ENCODE measurements at places on chromosomes 3 and 15.

DNA sequence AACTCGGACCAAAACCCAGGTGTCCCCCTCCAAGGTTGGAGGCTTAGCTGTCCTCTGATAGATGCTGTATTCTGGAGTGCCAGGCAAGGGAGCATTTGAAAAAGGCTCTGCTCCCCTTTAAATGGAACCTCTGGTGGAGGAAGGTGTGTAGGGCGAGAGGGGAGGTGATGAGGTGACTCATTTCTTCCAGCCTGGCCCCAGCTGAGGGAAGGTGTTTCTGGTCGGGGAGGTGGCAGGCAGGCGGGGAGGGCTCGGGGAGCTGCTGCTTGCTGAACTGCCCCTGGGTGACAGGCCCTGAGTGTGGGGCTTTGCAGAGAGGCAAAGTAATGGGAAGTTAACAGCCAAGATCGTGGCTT, 18.8 kb downstream of the PSTPIP1 start:
- H3K4me1 ChIP-seq: no peaks in the 10 kb centered on the region
- no peak overlapping the region for H3K4me3 ChIP-seq
- no peaks in the 10 kb centered on the region for H3K27me3 ChIP-seq
- no peak for DNase-seq
- no peak overlapping the region for H3K27ac ChIP-seq

DNA sequence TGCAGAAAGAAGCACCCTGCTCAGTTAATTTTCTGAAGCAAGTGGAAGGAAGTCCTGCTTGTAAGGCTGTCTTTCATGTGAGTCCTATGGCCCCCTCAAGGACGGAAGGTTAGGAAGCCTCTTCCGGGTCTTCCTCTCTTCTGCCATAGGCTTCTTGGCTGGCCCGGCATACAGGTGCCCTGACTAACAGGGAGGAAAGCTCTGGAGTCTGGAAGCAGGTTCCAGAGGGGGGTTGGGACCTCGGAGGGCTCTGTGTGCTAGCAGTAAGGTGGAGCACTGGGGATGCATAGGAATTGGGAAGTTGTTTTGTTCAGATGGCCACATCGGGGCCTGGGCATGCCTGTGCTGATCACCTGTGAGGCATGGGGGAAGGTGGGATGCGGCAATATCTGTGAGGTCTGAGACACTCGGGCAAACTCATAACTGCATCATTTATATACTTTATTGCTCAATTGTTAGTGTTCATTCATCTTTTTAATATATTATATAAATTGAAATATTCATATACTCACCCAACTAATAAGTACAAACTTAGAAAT, 49.6 kb downstream of the TRAK1 start:
- no peak overlapping the region for H3K4me3 ChIP-seq
- no peaks in the 10 kb centered on the region for H3K36me3 ChIP-seq
- no peak overlapping the region for H3K27ac ChIP-seq
- no peaks in the 10 kb centered on the region for H3K4me1 ChIP-seq
- no peaks in the 10 kb centered on the region for H3K27me3 ChIP-seq
- no peak for DNase-seq

GRCh38 chr3:125214738-125215137, 2.2 kb upstream of the SLC12A8 start:
- H3K27me3 ChIP-seq: no peaks in the 10 kb centered on the region
- peaks cover 6% of the 10 kb centered on the region for H3K4me1 ChIP-seq
- H3K36me3 ChIP-seq: no peaks in the 10 kb centered on the region
- no peak overlapping the region for H3K4me3 ChIP-seq

DNA sequence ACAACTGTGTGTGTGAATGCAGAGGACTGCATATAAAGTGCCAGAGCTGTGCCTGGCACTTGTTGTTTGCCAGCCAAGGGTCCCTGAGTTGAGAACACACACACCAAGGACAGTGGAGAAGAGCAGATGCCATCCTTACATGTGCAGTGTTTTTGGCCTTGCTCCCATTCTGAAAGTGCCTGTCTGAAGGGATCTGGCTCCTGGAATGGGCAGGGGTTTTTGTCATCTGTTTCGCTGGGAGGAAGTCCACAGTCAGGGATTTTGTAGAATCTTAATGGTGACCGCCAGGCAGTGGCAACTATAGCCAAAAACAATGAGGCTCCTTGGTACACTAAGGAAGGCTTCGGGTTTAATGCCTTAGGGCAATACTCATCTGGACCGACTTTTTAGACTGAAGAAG, 63.7 kb downstream of the DUT start:
- no peaks in the 10 kb centered on the region for H3K27me3 ChIP-seq
- no peak overlapping the region for H3K27ac ChIP-seq
- H3K36me3 ChIP-seq: no peaks in the 10 kb centered on the region
- H3K4me3 ChIP-seq: no peak overlapping the region
- DNase-seq: no peak
- no peaks in the 10 kb centered on the region for H3K4me1 ChIP-seq

GRCh38 chr15:80266113-80266512, 14.1 kb upstream of the CTXND1 start:
- H3K27ac ChIP-seq: no peak overlapping the region
- peaks cover 1% of the 10 kb centered on the region for H3K4me1 ChIP-seq

DNA sequence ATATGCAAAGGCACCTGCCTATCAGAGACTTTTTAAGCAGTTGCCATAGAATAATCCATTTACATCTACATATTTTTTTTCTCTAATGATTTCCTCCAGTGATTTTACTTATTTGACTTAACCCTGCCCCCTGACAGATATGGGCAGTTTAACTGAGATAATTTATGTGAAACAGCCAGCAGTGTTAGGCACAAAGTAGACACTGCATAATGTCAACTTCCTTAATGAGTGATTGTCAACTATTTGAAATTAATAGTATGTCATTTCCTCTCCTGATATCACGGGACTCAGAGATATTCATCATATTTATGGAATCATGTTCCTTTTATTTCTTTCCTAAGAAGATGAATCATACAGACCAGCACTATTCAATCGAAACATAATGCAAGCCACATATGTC, 179.9 kb upstream of the ATP10A start:
- H3K27me3 ChIP-seq: no peaks in the 10 kb centered on the region
- no peak for DNase-seq
- H3K27ac ChIP-seq: no peak overlapping the region
- H3K36me3 ChIP-seq: no peaks in the 10 kb centered on the region

GRCh38 chr3:117079997-117080396, 370.4 kb downstream of the TUSC7 start:
- H3K4me3 ChIP-seq: no peak overlapping the region
- no peaks in the 10 kb centered on the region for H3K4me1 ChIP-seq
- no peak overlapping the region for H3K27ac ChIP-seq
- H3K36me3 ChIP-seq: no peaks in the 10 kb centered on the region

DNA sequence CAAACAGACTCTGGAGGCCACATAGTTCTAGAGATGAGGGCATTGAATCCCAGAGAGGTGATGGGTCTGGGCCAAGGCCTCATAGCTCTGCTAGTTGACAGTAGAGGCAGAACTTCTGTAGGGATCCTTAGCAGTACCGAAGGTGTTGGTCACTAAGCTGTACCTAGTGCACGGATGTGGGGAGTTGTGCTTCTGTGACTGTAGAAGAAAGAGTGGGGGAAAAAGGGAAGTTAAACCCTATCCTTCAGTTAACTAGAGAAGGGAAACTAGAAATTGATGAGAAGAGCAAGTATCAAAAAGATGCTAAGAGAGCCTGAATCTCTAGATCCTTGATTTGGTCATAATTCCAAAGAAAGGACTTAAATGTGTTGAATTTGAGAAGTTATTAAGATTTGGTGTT, 186.7 kb downstream of the NFKBIZ start:
- H3K4me3 ChIP-seq: no peak overlapping the region
- no peak overlapping the region for H3K27ac ChIP-seq
- no peaks in the 10 kb centered on the region for H3K27me3 ChIP-seq
- no peaks in the 10 kb centered on the region for H3K4me1 ChIP-seq
- no peak for DNase-seq

DNA sequence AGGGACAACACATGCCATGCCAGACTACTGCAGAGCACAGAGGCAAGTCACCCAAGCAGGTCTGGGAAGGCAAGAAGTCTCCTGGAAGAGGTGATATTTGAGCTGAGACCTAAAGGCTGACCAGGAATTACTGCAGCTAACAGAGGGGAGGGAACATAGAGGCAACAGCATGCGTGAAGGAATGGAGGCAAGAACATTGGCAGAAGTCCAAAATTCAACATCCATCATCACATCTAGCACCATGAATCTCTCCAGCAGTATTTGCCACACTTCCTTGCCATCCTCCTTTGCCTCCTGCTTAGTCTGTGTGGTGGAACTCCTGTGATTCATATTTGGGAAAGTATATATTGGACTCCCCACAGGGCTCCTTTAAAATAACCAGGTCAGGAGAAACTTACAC, 870 bp upstream of the TSEN2 start:
- H3K4me1 ChIP-seq: no peaks in the 10 kb centered on the region
- no peaks in the 10 kb centered on the region for H3K27me3 ChIP-seq
- H3K36me3 ChIP-seq: no peaks in the 10 kb centered on the region
- no peak for DNase-seq

DNA sequence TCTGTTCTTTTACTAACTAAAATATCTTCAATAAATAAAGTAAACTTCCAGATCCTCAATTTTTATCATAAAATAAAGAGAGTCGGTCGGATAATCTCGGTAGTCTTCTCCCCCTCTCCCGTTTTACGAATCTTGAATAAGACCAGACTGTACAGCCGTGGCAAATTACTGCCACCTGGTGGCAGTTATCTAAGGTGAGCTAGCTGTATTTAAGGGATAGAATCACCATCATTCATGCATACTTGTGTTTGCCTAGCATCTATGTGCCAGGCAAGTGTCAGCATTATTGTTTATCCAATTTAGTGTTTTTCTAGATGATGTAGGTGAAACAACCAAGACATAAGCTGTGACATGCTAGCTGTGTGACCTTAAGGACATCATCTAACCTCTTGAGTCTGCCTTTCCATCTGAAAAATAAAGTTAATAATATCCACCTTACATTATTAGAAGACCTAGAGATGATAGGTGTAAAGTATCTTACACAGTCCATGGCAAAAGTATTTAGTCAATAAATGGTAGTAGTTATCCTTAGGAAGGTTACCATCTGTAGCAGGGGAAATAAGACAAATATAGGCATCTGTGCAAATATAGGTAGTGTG, 21.3 kb downstream of the DUT start:
- no peak overlapping the region for H3K27ac ChIP-seq
- H3K4me1 ChIP-seq: no peaks in the 10 kb centered on the region
- peak; percentile 47 for DNase-seq
- H3K27me3 ChIP-seq: no peaks in the 10 kb centered on the region
- H3K4me3 ChIP-seq: no peak overlapping the region

DNA sequence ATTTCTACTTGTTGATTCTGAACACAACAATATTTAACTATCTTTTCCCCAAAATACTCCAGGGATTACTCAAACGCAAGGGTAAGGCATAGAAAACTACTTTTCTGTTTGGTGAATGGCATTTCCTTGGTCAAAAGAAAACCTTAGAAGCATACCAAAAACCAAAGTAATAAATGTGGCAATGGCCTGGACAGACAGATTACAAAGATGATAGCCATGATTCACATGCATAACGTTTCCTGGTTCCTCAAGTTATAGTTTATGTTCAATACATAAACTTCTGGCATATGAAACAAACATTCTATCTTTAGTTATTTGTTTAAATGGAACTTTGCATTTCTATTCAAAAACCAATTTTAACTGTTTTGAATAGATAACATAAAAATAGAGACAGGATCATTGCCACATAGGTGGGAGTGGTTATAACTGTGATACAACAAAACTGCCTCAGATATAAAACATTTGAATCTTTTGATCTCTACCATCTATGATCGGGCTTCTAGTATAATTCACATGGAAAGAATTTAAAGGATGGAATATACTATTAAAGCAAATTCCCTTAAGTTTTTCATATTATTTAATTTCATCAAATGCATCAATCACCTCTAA, 32.1 kb downstream of the FOXP1 start:
- no peaks in the 10 kb centered on the region for H3K4me1 ChIP-seq
- H3K4me3 ChIP-seq: no peak overlapping the region
- no peak overlapping the region for H3K27ac ChIP-seq
- no peaks in the 10 kb centered on the region for H3K36me3 ChIP-seq
- DNase-seq: no peak

DNA sequence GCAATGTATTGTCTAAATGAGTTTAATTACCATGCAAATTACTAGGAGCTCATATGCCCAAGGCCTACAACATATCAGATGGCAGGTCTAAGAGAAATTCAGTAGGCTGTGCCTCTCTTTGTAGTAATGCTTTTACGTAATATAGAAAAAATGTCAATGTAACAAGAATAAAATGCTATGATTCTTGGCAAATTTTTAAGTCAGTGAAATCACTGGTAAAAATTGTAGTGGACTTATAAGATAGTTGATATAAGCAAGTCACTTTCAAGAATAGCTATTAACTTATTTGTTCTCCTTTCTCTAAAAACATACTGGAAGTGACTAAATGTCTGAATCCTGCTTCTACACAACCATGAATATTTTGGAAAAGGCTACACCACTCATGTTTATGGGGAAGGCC, 707.8 kb downstream of the TUSC7 start:
- H3K27me3 ChIP-seq: no peaks in the 10 kb centered on the region
- H3K27ac ChIP-seq: no peak overlapping the region
- no peak overlapping the region for H3K4me3 ChIP-seq
- H3K36me3 ChIP-seq: no peaks in the 10 kb centered on the region

DNA sequence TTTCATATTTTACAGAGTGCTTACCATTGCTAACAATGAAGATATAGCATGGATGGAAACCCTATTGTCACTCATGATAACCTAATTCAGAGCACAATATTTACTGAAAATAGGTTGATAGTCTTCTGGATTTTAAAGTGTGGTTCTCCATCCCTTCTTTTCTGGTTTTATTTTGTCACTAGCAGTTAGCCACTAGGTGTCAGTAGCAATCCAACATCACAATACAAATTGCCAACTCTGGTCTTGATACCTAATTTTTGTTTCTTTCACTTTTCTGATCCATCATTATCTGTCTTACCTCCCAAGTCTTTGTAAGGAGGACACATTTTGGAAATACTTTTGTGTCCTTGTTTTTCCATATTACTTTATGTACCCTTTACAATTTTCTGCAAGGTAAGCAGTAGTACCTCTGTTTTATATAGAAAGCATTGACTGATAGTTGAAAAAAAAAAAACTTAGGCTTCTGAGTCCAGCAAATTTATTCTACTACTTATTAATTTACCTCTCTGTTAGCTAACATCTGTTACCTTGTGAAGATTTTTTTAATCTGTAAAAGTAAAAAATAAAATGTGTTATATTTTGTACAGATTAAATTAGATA, 28.3 kb upstream of the CRYBG3 start:
- H3K27me3 ChIP-seq: no peaks in the 10 kb centered on the region
- H3K4me3 ChIP-seq: no peak overlapping the region
- H3K4me1 ChIP-seq: no peaks in the 10 kb centered on the region
- H3K36me3 ChIP-seq: no peaks in the 10 kb centered on the region
- DNase-seq: peak; percentile 2

Measured in iPS DF 6.9 (cell line).